ENCODE measurements at places on chromosomes 5 and 9.

GRCh38 chr5:133751846-133752245, 139.5 kb upstream of the FSTL4 start:
- no peak for DNase-seq

GRCh38 chr9:122991370-122991830, 42.1 kb upstream of the GPR21 start:
- DNase-seq, result no peak

GRCh38 chr5:139523635-139524445, 37.3 kb upstream of the UBE2D2 start:
- DNase-seq, result no peak

DNA sequence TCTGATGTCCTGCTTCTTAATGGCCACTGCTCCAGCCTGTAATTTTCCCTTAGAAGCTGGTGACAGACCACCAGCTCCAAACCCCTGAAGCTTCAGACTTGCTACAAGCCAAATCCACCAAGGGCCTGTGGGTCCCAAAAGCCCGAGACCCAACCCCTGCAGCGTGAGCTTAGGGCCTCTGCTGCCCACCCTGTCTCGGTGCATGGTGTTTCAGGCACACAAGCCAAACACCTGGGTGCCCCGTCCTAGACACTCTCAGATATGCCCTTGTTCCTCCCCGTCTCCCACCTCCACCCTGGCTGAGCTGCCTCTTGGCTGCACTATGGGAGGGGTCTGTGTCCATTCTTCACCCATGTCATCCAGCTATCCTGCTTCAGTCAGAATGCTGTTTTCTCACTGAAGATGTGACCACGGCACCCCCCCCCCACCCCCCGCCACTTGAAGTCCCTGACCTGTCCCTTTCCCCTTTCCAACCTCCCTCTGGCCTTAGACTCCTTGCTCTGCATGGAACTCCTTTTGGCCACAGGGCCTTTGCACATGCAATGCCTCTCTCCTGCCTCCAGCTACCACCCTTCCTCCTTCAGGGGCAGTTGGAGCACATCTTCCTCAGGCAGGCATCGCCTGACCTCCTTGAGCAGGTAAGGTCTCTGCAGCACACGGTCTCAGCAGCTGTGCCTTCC, 55.8 kb downstream of the ZNF354C start:
- no peak for DNase-seq

GRCh38 chr9:125894566-125894965, 147.4 kb downstream of the PBX3 start:
- DNase-seq, result no peak

DNA sequence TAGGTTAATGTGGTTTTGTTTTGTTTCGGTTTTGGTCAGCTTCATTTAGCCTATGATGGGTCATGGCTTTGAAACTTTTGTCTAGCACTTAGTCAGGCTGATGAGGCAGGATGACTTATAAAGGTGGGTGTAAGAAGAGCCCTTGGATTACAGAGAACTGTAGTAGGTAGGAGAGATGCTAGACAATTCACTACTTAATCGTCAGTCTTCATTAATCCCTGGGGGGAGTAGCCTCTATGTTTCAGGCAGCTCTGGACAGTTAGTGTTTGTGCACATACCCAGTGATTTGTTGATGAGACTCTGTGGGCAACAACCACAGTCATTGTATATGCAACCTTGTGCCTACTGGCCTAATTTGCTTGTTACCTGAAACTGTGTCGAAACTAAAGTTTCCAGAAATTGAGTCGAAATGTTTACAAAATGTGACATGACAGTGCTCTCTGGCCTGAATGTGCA, 113.3 kb downstream of the MTREX start:
- no peak for DNase-seq

GRCh38 chr5:170388818-170389549, at the start of gene KCNMB1:
Gene KCNMB1 (minus strand): TSS chr5:170389367. CDS start chr5:170385447, 3,920 bp downstream.
- no peak for DNase-seq

DNA sequence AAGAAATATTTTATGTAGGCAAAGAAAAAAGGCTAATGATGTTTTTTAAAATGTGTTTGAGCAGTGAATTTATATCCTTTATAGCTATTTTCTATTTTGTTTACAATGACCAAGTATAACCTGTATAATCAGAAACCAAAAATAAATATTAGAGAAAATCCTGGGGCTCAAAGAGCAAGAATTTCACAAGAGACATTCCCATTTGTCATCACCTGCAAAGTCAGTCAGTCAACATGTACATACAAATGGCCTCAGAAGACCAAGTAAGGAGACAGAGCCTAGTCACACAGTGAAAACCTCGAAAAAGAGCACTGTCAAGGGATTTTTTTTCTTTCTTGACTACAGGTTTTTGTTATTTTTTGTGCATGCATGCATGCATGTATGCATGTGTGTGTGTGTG, 231.4 kb downstream of the GLIS3 start:
- DNase-seq, result no peak

- DNase-seq, result no peak
Measured at GRCh38 chr5:61884252-61884855, 421.7 kb upstream of the KIF2A start.

GRCh38 chr5:14004598-14005394, 60.3 kb upstream of the DNAH5 start:
- no peak for DNase-seq

- no peak for DNase-seq
Measured at GRCh38 chr5:72369711-72370110, 49.5 kb downstream of the PTCD2 start.

- DNase-seq, result peak; percentile 23
Measured at GRCh38 chr5:158317507-158317906, 458.6 kb upstream of the CLINT1 start.

DNA sequence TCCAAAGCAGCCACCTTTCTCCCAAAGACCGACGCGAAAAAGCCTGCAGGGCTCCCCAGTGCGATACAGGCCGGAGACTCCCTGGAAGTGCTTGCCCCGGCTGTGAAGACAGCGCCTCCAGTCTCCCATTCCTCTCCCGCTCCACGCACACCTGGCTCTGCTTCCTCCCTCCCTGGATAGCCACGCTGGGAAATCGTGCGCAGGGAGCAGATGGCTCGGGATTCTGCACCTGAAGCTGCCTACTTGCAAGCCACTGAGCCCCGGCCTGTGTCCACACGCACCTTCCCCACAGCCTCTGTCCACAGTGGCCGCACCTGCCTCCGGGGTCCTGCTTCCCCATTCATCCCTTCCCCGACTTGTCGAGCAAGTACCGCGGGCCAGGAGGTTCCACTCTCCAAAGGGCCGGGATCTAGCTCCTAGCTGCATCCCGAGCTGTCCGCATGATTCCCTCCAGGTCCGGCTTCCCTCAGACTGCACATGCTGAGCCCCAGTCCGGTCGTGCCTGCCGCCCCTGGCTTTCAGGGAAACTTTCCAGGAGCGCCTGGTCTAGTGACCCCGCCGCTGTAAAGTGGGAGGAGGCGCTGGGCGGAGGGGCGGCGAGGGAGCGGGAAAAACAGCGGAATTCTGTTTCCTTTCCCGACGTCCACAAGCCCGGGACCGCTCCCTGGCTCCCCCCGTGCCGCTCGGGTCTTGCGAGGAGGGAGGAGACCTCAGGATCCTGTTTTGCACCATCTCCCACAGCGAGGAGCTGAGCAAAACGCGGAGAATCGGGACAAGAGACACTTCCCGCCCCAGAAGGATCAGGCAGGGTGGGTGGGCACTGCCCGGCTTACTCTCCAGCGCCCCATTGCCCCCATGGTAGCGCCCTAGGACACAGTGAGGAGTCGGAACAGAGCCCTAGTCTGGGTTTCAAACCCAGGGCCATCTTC, 2.0 kb downstream of the SEMA6A start:
- DNase-seq, result peak; percentile 24

- no peak for DNase-seq
Measured at GRCh38 chr5:31106691-31107090, 86.8 kb upstream of the CDH6 start.

DNA sequence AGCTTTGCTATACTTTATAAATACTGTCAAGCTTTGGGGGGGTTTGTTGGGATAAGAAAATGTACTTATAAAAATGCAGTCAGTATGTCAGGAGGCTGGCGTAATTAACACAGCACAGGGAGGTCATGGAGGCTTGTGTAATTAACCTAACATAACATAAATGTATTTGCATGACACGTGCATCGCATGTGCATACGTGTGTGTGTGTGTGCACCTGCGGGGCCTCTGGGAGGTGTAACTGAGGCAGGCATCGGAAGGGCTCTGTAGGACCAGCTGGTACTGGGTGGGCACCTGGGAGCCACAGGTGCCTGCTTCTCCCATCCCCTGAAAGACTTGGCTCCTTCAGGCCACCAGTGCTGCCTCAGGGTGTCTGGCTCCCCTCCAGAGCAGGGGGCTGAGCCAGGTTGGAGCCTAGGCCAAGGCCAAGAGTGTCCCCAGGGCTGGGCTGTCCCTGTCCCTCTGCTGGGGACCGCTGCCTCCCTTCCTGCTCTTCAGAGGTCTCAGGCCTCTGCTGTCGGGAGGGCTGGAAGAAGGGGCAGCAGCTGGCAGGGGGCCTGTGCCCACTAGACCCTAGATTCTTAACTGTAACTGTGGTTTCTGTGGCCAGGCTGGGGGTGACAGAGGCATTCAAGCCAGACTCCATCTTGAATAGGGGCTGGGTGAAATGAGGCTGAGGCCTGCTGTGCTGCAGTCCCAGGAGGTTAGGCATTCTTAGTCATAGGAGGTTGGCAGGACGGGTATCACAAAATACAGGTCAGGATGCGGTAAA, 9.0 kb downstream of the FCN2 start:
- DNase-seq, result no peak

GRCh38 chr5:173056783-173057061, 570 bp downstream of the CREBRF start:
- no peak for DNase-seq

DNA sequence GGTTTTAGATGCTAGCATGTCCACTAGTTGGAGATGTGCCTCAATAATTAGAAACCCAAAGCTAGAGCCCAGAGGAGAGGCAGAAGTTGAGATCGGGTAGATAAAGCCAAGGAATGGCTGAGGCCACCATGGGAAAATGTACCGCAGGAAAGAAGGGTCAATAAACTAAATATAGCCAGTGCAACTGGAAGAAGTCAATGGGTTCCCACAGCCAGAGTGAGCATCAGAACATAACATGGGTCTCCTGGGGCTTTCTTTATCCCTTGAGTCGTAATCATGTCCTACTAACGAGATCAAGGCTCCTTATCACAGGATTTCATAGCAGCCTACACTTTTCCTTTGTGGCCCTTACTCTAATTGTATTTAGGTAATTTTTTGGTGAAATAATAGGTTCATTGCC, 61.7 kb downstream of the FRMD3 start:
- no peak for DNase-seq

GRCh38 chr5:102753889-102754766, 977 bp upstream of the PAM start:
- DNase-seq, result no peak

- no peak for DNase-seq
Measured at GRCh38 chr5:69046375-69046957, 47.3 kb upstream of the SLC30A5 start.

DNA sequence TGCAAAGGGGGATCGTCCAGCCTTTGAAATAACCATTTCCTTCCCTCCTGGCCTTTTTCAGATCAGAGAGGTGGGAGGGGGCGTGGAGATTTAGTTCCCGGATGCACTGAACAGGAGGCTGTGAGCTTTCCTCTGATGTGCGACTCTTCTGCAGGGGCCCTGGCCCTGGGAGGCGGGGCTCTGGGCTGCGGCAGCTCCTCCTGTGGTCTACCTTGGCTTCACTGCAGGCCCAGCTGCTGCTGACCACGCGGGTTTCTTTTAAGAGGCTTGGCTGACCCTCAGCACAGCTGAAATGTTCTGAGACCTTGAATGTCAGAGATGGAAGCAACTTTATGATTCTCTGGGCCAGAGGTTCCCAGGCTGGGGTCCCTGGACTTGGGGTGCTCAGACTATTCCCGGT, 27.0 kb upstream of the COL15A1 start:
- DNase-seq, result no peak

DNA sequence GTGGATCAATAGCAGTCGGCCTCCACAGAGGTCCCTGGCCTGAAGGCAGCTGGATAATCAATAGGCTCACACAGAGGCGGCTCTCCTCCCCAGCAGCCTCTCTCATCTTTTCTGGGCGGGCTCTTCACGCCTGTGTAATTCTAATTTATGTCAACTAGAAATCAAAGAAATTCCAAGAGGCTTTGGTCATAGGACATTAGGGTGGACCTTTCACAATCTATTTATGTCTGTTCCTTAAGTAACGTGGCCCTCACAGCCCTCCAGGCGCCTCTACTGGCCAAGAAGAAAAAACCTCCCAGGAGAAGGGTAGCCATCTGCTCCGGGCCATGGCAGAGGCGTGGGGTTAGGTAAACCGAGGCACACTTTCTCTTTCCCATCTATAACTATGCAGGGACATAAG, 205.1 kb upstream of the EFNA5 start:
- no peak for DNase-seq

DNA sequence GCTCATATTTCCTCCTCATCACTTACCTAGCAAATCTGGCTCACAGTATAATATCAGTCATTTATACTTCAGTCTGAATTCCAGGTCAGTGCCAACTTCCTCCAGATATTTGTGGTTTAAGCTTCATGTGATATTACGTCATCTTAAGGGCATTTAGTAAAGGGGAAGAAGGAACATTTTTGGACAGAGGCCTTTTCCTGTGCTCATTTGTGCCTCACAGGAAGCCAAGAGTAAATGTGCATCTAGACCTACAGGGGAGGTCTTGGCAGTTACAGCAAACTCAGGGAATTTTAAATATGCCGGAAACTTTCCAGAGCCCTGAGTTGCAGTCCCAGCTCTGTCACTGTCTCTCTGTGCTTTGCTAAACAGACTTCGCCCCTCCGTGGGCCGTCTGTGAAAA, 12.3 kb upstream of the KCNIP1 start:
- DNase-seq, result no peak

GRCh38 chr5:108280960-108281569, 100.8 kb downstream of the FBXL17 start:
- no peak for DNase-seq

DNA sequence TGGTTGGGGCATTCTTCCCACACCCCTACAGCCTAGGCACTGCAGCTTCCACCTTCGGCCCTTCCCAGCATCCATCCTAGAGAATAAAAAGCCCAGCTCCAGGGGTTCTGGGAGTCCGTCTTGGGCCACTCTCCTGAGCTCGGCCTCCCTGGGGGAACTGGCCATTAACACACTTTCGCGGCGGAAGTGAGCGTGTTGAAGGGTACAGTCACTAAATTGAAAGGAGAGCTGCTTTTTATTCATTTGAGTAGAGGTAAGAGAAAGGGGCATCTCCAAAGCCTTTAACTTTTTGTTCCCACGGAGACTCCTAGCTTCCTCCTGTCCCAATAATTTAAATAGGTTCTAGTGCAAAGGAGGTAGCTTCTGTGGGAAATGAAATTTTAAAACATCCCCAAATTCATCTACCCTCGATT, 31.0 kb upstream of the NFIB start:
- DNase-seq, result no peak

- DNase-seq, result no peak
Measured at GRCh38 chr5:16963821-16964220, 27.7 kb upstream of the MYO10 start.

GRCh38 chr9:4982721-4983482, 2.2 kb upstream of the JAK2 start:
- DNase-seq, result no peak
